ENCODE measurements at places on chromosomes 6 and 20.

DNA sequence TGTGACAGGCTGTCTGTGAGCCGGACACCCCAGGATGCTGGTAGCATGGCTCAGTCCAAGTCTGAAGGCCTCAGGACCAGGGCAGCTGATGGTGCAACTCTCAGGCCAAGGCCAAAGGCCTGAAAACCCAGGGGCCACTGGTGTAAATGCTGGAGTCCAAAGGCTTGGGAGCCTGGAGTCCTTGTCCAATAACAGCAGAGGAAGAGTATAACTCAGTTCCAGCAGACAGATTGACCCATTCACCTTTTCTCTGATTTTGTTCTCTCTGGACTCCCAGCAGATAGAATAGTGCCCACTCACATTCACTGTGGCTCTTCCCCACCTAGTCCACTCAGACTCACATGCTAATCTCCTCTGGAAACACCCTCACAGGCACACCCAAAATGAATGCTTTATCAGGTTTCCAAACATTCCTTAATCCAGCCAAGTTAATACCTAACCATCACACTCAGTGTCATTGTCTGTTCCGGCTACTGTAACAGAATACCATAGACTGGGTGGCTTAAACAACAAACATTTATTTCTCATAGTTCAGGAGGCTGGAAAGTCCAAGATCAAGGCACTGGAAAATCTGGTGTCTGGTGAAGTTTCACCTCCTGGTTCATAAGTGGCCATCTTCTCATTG lies 5.0 kb upstream of the TRAF3IP2 start:
- no peak for DNase-seq

- DNase-seq: peak; percentile 21
These were observed at the start of gene TEAD3 for GRCh38 chr6:35496841-35497570. TSS of gene TEAD3 (minus strand) at chr6:35497079.

GRCh38 chr6:139944131-139944530 lies 569.7 kb upstream of the CITED2 start:
- DNase-seq: no peak

DNA sequence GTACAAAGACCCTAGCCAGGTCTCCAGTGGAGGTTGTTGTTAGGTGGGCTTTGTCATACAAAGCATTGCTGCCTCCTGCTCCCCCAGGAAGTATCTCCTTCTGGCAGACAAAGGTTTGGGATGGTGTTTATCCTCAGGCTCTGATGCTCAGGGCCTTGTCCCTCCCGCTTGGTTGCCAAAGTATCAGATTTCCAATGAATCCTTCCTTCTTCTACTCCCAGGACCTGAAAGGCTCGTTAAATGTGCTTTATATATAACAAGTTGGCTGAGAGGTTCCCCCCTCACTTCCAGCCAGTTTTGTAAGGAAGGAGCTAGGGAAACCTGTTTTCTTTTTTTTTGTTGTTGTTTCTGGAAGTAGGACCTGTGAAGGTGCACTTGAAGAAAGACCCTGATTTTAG lies 14.4 kb downstream of the PTK7 start:
- no peak for DNase-seq

- DNase-seq: no peak
These were observed 584.8 kb downstream of the HDGFL1 start for GRCh38 chr6:23154159-23154558.

GRCh38 chr20:45109634-45110033 lies 5.3 kb downstream of the WFDC5 start:
- no peak for DNase-seq

DNA sequence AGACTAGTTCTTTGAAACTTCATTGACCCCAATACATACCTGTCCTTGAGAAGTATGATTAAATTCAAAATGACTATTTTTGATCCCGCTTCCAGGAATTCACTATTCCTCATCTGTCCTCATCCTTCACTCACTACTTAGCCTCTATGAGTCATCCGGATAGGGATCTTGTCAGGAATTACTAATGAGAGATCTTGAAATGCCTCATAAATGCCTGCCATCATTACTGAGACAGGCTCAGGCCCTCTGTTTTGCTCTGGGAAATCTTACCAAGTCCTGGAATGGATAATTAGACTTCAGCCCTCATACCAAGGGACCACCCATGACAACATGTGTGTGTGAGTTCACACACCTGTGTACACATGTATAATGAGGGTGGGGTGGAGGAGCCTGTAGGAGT lies 2.8 kb upstream of the CYP24A1 start:
- DNase-seq: no peak
